Substantia nigra (tissue), 51 donors: ENCODE measurements at places on chromosomes 3 and 15.

DNA sequence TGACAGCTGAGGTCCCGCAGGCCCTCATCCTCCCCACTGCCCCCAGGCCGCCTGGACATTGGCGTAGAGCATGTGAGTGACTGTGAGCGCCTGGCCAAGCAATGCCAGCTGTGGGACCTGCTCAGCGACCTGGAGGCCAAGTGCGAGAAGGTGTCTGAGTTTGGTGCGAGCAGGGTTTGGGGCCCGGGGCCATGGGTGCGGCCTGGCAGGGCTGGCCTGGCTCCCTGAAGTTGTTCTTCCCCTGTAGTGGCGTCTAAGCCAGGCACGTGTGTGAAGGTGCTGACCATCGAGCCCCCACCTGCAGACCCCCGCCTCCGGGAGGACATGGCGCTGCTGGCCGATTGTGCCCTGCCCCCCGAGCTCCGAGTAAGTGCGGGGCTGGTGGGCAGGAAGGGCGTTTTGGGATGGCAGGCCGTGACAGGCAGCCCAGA, 4.2 kb downstream of the ABTB1 start:
- DNase-seq = no peak

DNA sequence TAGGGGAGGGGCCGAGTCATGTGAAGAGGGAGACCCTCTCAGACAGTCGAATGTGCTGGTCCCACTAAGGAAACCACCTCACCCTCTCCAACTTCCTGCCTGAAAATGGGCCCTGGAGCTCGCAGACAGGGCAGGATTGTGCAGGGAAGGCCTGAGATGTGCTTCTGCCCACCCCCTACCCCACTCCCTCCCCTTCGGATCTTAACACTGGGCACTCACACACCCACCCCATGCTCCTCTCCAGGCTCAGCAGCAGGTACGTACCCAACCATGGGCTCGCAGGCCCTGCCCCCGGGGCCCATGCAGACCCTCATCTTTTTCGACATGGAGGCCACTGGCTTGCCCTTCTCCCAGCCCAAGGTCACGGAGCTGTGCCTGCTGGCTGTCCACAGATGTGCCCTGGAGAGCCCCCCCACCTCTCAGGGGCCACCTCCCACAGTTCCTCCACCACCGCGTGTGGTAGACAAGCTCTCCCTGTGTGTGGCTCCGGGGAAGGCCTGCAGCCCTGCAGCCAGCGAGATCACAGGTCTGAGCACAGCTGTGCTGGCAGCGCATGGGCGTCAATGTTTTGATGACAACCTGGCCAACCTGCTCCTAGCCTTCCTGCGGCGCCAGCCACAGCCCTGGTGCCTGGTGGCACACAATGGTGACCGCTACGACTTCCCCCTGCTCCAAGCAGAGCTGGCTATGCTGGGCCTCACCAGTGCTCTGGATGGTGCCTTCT, 20.0 kb downstream of the ATRIP start:
- no peak for DNase-seq

DNA sequence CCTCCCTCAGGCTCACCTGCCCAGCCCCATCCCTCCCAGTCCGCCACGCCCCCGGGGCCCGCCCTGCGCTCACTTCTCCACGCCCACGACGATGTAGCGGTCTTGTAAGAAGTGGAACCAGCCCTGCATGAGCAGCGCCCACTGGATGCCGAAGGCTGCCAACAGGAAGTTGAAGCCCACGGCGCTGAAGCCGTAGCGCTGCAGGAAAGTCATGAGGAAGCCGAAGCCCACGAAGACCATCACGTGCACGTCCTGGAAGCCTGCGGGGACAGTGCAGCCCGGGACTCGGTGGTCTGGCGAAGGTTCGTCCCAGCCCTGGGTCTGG, 9.7 kb downstream of the RHCG start:
- no peak for DNase-seq

DNA sequence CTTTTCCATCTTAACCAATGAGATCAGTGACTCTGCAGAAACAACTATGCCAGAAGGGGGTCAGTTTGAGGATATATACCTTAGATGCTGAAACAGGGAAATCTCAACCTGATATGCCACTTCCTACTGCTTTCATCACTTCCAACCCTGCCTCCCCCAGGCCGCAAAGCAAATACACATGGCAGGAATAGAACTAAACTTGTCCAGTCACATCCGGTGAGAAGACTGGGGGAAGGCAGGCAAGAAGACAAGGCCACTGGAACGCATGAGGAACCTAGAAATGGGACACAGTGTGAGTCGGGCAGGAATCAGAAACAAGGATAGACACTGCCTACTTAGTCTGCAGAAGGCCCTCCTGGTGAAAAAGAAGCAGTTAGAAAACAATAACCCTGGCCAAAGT, 90.6 kb downstream of the MYO5A start:
- no peak for DNase-seq

DNA sequence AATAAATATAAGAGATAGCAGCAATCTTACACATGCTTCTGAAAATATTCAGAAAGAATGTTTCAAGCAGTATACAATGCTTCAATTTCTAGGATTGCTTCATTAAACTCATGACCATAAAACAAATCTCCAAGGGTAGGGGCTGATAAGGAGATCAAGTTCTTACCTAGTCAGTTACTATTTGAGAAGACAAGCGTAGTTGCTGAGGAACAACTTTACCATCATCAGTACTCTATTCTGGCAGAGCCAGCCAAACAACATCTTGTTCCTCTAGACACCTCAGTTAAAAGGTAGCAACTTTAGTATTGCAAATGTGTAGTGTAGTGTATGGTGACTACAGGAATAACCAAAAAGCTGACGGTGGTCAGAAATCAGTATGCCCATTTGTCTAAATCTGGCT, 85.4 kb upstream of the CHRM5 start:
- DNase-seq = no peak

- DNase-seq = no peak
Measured at GRCh38 chr3:142863010-142863817, 25.7 kb downstream of the PCOLCE2 start.

DNA sequence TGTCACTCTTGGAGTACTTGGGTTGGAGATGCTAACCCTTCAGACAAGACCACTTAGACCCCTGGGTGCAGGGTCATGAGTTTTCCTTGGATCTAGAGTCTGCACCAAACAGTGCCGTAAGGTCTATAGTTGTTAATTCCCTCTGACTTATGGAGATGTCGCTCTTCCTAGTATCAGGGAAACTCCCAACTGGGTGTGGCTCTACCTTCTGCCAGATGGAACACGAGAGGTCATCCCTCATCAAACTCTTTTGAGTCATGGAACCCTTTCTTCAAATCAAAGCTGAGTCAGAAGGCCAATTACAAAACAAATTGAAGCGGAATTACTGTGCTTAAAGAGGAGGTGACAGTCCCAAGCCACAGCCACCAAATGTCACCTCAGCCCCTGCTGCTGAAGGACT, 514.9 kb upstream of the PROK2 start:
- no peak for DNase-seq

DNA sequence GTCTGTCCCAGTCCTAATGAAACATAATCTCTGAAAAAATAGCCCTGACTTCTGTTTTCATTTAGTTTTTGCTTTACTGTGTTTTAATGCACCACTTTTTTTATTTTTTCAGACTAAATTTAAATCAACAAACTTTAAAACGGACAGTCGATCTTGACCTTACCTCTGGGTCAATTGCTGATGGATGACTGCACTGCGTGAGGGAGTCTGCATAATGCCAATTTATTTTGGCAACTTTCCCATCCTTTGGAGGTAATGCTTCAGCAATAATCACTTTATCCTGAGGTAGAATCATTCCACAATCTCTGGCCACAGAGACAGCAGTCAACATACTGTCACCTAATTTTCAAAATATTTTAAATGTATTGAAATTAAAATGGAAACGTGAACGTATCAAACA, 32.5 kb upstream of the GP5 start:
- DNase-seq = no peak

GRCh38 chr15:70008697-70009290, 88.9 kb downstream of the TLE3 start:
- DNase-seq = no peak

- no peak for DNase-seq
Measured at GRCh38 chr15:98952381-98952803, 55.2 kb downstream of the PGPEP1L start.

GRCh38 chr15:94397337-94397736, 166.0 kb downstream of the MCTP2 start:
- no peak for DNase-seq

DNA sequence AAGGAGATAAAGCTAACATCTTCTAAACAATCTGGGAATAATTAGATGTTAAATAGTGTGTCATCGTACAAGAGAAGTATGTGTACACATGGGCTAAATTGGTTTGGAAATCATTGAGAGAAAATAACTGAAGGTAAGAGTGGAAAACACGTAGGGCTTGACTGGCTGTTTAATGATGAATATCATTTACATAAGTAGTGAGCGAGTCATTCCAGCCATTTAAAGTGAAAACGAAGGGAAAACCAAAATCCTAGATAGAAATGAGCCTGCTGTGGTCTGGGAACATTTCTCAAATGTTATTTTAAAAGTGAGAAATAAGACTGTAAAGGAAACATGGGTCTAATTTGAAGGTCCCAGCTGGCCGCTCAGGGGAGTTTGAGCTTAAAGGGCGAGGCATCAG, 41.9 kb upstream of the KCNMB2 start:
- DNase-seq = no peak

DNA sequence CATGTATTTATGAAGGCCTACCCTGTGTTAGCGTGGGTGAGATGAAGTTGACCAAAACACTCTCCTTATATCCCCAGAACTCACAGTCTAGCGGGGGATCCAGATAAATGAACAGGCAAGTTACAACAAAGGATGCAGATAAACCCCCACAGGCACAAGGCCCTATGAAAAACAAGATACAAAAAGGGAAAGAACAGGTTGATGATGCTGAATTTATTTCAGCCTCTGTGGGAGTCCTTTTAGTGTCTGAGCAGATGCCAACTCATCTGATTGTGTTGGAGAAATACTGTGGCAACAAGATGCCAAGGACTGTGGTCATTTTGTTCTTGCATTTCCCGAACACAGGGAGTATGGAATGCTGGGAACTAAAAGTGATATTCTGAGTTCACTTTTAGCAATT, 300.0 kb downstream of the CHST2 start:
- DNase-seq = no peak

DNA sequence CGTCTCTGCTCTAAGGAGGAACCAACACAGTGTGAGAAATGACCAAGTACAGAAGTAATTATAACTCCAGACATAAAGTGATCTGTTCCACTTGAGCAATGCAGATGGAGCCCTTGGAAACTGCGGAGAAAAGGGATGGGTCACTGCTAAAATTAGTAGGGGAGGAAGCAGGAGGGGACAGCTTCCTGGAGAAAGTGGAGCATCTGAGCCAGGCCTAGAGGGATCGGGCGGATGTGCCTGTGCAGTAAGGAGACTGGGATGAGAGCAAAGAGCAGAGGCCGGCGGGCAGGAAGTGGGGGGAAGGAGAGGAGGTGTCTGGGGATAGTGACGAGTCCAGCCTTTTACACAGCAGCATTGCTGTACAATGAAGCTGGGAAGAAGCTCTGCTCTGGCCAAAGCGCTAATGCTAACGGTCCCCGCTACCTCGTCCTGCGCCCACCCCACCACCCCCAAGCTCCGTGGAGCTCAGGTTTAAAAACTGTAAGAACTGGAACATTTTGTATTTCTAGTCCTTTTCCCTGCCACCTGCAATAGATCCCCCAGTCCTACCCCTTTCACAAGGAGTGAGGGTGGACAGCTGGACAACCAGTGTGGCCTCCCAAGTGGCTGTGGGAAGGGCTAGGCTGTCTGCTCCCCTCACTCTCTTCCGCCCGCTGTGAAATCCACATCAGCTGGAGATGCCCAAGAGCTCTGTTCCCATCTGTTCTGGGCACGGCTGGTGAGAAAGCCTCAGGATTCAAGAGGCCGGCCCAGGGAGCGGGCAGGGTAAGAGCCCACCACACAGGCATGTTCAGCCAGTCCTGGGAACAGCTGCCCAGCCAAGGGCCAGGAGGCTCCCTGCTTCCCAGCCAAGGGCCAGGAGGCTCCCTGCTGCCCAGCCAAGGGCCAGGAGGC, 53.0 kb upstream of the HES1 start:
- DNase-seq = no peak

- no peak for DNase-seq
Measured at GRCh38 chr3:42507252-42507651, 4.8 kb downstream of the VIPR1 start.

- DNase-seq = no peak
Measured at GRCh38 chr15:57290187-57290586, 86.1 kb upstream of the CGNL1 start.

DNA sequence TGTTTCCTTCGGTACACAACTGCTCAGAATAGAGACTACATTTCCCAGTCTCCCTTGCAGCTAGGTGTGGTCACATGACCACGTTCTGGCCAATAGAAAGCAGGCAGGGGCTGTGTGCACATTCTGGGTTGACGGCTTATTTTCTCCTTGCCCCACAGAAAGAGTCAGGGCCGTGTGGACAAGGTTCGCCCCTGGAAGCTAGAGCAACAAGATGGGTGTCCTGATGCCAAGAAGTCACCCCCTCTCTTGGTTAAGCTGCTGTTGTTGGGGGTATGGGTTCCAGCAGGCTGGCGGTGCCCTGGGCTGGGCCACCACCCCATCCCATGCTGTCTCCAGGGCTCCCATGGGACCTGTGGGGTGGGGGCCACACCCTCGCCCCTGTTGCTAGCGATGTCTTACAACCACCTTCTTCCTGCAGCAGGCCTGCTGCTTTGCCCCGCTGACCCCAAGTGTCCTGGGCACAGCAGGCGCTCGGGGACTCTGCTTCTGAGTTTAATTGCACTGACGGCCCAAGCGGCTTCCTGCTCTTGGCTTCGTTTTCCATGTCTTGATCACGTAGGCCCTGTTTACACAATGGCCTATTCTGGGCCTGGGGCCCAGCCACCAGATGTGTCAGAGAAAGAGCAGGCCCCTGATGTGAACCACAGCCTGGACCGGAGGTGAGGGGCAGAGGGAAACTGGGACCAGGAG, 24.9 kb downstream of the ABTB1 start:
- peak; percentile 68 for DNase-seq

DNA sequence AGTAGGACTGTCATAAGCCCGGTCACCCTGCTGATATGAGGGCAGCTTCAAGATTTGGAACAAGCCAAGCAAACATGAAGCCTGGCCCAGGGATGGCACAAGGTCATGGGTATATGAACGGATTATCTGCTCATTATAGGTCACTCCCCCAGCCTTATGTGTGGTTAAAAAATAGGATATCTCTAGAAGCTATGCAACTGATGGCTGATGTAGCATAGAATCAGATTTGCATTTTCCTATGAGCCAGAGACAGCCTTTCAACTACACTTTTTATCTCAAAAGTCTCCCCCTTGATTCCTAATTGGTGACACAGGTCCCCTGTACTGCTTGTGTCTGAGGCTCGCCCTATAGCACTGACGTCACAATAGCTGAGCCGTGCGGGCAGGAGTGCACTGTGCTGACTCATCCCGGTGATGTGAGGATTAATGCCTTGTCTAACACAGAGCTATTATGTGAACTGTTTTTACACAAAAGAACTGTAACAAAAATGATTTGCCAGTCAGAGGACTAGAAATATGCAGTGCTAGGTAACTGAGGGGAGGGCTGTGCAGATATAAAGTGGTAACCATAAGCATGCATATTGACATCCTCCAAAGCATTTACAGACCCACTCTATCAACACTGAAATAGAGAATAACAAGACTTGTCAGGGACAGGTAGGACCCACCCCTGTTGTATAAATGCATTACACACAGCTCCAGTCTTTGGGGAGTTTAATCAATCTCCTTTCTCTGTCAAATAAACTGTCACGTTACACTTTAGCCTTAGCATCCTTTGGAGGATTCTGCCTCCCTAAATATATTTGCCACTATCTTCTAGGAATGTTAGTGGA, 204.9 kb downstream of the TIGIT start:
- DNase-seq = peak; percentile 17
